ENCODE measurements at places on chromosomes 2 and 18.

DNA sequence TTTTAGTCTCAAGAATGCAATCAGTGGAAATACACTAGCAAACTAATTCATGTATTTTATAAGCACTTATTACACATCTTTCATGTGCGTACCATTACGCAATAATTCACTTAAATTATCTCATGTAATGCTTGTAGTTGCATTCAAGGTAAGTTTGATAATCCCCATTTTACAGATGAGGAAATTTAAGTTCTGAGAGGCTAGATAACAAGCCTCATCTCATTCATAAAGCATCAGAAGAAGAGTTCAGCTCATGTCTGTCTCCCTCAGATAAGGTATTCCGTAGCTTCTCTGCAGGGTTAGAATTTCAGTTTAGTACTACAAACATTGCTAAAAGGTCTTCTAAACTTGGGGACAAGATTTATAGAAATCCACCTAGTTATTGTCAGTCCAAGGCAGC, 47.8 kb downstream of the HNMT start:
- DNase-seq: no peak

DNA sequence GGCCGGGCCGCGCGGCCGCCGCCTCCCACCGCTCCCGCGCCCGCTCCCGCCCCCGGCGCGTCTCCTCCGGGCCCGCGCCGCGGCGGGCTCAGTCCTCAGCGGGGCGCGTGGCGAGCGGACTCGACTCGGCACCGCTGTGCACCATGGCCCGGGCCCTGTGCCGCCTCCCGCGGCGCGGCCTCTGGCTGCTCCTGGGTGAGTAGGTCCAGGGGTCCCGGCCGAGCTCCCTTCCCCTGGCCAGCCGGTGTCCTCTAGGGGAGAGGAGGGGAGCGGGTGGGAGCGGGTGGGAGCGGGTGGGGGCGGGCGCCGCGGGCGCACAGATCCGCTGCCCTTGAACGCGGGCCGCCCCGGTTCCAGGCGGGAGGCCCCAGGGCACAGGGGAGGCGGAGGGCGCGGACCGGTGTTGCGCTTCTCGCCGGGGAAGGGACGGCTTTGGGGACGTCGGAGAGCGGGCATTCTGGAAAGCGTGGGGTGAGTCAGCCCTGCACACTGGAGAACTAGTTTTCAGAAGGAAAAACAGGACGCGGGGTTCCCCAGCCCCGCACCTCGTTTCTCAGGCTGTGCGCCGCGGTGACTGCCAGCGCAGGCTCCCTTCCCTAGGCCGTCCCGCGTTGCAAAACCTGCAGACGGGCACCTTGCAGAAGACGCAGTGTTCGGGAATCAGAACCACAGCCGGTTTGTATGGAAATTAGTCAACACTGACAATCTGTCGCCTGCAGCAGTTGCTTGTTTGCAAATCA, at the start of gene RAMP1:
Gene RAMP1, plus strand, starts transcription at position 91 of the 740 bp plus-strand sequence. Its CDS starts 53 bp downstream, at position 144.
- no peak for DNase-seq

- DNase-seq: no peak
Observed at GRCh38 chr2:100278986-100279385, 43.3 kb downstream of the LONRF2 start.

DNA sequence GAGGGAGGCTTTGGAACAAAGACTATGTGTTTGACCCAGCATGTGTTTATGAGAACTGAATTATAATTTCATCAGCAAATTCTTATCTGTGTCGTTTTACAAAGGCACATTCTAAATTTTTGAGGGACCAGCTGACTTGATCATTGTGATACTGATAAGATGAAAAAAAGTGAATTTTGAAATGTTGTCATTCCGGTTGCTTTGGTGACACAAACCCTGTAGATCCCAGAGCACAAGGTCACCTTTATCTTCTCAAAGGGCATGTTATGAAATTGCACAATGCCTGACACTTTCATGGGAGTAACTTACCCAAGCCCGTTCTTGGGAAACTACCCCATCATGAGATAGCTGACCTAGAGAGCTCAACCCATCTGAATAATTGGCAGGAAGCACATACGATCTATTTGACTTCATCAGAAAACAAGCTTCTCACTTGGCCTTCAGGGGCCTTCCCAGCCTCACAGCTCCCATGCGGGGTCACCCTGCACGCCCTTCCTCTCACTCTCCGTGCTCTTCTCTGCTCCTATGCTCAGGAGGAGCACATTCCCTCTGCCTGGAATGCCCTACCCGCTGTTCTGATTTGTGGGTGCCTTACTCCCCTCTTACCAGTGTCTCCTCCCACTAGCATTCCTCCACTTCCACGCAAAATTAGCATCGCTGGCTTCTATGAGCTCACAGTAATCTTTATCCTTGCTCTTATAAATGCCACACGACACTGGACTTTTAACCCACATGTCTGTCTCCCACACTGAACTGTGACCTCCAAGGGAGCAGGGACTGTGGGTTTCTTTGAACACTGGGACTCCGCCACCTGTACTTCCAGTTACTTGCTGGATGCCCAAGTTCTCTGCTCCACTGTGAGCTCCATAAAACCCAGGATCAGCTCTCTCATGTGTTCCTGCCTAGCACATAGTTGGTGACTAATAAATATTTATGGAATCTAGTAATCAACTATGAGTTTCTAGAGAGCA, 555.8 kb upstream of the ID2 start:
- no peak for DNase-seq

- DNase-seq: no peak
Observed at GRCh38 chr18:59822612-59823550, 76.9 kb upstream of the PMAIP1 start.
